ENCODE measurements at places on chromosomes 5 and 9.

DNA sequence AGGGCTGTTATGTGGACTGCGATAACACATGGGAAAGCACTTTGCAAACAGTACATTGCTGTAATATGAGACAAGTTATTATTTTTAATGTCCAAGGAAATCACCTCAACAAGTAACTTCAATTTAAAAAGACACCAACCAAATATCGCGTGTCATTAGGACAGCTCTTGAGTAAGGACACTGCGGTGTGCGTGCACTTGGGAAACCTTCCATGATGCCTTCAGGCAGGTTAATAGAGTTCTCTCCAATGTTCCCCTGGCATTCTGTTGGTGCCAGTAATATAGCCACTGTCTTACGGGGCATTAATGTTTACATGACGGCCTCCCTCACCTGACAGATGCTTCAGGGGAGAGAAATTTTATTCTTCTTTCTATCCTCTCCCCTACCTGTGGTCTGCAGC lies 42.9 kb downstream of the TTLL11 start:
- no peak for DNase-seq

GRCh38 chr9:126376311-126377175 lies 49.9 kb downstream of the MVB12B start:
- no peak for DNase-seq

GRCh38 chr5:112221128-112221527 lies 197.9 kb downstream of the EPB41L4A start:
- no peak for DNase-seq

DNA sequence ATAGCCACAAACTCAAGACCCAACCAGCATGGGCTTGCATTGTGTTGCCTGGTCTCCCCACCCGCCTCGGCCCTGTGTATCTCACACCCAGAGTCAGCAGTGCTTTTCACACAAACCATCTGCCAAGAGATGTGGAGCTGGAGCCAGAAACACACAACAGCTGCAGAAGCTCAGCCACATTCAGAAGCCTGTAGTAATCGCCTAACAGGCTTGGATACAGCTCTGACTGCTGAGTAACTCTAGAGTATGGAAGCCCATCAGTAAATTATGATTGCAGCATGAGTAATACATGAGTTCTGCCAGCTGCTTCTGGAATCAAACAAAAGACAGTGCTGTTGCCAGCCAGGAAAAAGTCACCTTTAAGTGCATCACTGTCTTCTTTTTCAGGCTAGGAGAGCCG lies 16.0 kb downstream of the TEK start:
- no peak for DNase-seq

- no peak for DNase-seq
These were observed 147.2 kb upstream of the CD180 start for GRCh38 chr5:67343835-67344234.

DNA sequence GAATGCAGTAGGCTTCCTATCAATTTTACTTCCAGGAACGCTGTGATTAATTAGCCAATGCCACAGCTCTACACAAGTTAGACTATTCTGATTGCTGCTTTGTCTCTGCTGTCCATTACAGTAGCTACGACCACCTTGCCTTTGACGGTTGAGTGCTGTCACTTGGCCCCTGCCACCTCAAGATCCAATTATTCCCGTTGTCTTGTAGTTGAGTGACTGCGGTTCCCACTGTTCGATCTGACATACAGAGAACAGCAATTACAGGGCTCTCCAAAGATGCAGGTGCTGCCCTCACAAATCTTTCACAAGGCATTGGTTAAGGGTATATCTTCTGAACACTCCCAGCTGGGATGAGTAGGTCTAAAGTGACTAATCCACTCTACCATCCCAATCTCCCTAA lies 393.4 kb upstream of the KIF2A start:
- DNase-seq, result no peak

- DNase-seq, result no peak
These were observed 54.9 kb downstream of the PSAT1 start for GRCh38 chr9:78351816-78352215.
